ENCODE measurements at places on chromosomes 1 and 21.

DNA sequence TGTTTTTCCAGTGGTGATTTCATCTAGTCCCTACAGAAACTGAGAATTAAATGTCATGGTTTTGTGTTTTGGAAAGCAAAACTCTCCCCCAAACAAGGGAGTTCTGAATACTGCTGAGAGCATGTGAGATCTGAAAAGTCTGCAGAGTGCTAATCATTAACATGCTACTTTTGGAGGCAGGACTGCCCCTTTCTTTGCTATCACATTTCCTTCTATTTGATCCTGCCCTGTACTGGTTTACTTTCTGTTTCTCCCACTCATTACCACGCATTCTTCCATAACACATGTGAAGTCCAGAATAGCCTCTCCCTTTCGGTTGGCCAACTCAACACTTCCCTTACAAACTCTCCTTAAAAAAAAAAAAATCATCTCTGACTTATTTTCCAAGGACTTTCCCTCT lies 63.6 kb downstream of the GADD45A start:
- DNase-seq: no peak

DNA sequence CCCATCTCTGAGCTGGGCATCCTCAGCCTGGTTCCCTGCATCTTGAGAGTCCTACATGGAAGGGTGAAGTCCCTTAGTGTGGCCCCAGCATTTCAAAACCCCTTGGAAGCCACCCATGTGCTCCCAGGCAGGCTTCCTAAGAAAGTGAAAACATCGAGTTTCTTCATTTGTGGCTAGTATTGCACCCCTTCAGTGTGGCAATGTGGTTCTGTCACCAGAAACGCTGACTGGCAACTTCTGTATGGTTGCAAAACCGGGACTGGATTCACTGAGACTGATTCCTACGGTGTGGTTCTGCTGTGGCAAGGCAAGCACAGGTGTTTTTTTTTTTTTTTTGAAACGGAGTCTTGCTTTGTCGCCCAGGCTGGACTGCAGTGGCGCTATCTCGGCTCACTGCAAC lies 9.0 kb upstream of the IFNGR2 start:
- peak; percentile 30 for DNase-seq

DNA sequence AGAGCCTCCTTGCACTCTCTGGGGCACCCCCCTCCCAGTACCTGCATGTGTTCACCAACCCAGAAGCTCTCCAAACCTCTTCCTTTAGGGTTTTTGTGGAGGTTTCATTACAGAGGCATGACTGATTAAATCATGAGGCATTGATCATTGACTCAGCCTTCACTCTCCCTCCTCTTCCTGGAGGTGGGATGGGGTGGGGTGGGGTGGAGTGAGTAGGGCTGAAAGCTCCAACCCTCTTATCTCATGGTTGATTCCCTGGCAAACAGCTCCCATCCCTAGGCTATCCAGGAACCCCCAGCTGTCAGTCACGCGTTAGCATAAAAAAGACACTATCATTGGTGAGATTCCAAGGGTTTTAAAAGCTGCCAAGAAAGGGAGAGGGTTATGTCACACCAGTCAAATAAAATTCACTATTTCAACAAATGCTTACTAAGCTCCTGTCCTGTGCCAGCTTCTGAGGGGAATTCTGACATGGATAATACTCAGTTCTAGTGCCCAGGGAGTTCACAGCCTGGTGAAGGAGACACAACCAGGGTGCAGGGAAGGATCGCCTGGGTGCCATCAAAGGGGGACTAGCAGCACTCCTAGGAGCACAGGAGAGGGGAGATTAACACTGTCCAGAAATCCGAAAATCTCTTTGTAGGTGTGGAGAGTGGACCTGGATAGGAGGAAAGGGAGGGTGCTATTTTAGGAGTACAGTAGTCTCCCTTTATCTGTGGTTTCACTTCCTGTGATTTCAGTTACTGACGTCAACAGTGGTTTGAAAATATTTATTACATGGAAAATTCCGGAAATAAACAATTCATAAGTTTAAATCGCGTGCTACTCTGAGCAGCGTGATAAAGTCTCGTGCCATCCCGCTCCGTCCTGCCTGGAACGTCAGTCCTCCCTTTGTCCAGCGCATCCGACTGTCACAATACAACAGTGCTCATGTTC lies 6.8 kb upstream of the IL24 start:
- DNase-seq: no peak

DNA sequence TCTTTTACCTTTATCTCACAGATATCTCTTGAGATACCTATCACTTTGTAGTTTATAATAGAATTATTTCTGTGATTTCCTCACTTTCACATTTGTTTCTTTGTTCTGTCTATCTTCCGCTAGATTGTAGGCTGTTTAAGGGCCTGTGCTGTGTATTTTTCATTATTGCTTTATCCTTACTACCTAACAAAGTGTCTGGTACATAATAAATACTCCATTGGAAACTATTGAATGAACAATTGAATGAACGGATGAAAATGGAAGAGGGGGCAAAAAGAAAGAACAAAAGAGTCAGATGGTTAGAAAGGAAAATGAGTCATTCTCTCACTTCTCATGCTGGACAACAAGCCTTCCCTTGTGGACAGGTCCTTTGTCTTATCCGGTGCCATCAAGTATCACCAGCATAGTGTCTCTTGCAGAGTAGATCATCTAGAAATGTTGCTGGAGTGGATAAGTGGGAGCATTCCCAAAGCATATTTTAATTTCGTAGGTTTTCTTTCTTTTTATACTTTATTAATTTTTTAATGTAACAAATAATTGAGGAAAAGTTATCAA lies 159.8 kb downstream of the NEK7 start:
- no peak for DNase-seq

DNA sequence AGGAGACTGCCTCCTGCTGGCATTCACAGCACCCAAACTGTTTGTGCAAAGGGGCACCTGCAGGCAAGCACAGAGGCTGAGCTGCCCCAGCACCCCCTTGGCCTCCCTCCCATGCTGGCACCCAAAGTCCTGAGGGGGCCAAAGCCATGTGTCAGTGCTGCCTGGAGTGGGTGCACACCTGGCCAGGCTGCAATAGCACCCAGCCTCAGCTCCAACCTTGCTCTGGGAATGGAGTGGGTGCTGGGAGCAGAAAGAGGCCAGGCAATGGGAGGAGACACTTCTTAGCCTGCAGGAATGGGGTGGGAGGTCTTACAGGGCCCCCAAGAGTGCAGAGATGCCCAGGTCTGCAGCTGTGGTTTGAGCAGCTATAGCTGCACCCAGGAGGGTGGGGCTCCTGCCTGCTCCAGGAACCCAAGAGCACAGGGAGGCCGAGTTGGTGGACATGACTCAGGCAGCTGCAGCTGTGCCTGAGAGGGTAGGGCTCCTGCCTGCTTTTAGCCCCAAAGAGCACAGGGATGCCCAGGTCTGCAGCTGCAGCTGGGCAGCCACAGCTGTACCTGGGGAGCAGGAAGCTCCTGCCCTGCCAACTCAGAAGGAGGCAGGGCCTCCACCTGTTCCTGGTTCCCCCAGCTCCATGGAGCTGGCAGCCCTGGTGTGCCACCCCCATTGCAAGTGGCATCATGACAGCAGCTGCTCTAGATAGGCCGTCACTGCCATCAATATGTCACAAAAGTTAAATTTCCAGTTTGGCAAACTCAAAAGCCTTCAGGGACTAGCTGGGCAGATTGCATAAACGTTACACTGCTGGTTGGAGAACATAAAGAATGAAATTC lies 5.3 kb upstream of the CHD1L start:
- DNase-seq: no peak

DNA sequence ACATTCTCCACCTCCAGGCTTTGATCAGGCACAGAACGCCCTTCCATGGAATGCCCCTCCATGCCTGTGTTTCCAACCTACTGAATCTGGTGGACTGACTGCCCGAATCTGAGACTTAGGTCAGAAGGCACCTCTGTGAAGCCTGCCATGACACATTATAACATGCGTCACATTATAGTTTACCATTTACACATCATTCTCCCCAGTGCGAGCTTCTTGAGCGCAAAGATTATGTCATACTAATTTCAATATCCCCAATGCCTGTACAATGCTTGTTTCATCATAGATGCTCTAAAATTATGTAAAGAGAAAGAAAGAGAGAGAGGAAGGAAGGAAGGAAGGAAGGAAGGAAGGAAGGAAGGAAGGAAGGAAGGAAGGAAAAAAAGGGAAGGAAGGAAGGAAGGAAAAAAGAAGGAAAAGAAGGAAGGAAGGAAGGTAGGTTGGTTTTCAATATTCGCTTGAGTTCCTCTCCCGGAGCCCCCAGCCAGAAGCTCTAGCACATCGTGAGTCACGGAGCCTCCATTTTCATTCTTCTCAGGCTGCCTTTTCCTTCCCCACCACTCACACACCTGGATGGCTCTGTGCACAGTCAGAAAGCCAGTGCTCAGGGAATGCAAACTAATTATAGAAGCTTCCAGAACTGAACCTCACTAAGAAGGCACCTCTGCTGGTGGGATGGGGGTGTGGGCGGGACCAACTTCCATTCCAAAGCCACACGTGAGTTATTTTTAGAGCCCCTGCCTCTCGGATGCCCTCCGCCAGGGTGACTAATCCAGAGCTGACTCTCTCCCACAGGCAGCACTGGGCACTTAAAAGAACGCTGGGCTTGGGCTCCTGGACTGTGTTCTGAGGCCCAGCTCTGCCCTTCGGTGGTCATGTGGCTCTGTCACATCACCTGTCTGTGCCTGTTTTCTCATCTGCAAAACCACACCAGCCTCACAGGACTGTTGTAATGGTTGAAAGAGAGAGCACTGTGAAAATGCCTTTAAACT lies 27.4 kb downstream of the LAMB3 start:
- no peak for DNase-seq

DNA sequence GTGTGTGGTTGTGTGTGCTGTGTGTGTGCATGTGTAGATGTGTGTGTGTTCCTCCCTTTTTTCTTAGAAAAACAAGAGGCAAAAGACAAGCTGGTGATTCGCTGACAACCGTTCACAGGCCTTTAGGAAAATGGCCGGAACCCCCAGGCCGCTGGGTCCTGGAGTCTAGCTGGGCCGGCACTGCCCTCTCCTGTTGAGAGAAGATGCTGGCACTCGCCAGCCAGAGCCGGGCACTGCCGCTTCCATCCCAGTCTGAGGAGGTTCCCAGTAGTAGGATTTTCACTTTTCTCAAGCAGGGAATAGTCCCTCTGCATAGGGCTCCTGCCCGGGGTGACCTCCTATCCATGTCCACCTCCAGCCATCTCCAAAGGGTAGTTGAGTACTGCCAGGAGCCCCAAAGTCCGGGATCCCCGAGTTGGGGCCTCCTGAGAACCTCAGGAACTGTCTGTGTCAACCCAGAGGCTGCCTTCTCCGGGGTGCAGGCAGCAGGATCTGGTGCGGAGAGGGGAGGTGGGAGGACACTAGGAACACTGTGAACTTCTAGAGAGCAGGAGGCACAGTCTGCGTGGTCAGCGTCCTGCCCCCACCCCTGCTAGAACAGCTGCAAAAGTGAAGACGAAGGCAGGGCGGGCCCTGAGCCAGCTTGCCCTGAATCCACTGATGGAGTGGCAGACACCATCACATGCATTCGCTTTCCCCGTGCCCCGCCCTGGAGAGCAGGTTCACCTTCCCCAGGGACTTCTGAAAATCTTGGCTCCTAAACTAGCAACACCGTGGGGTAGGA lies 44.1 kb upstream of the ARHGEF16 start:
- DNase-seq: peak; percentile 71

DNA sequence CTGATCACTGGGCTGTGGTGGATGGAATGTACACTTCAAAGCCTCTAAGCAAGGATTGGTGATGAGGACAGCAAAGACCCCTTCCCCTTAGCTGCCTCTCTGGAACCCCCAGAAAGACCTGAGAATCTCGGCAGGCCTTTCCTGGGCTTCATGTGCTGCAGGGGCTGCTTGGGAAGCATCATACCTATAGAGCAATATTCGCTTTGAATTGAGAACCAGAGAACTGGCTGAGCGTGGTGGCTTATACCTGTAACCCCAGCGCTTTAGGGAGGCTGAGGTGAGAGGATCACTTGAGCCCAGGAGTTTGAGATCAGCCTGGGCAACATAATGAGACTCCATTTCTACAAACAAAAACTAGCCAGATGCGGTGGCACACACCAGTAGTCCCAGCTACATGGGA lies 22.0 kb downstream of the CSF1 start:
- DNase-seq: no peak

DNA sequence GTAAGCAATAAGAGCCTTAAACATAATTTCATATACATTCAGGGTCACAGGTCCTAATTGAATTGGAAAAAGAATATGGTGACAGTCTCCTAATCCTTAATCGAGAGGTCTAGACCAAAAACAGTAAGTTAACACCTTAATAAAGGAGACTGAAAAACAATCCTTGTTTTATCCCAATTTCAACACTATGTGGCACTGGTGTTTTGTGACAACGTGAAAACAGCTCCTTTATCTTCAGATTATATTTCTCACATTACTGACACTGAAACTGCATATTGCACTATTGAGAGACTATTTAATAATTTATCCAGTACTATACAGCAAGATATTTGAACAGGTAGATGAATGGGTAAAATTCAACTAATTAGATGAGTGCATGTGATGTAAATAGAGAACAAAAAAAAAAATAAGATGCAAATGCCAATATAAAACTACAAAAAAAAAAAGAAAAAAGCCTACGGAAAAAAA lies 34.1 kb downstream of the TP53BP2 start:
- no peak for DNase-seq

GRCh38 chr1:155009221-155009711 lies 6.7 kb downstream of the ZBTB7B start:
- DNase-seq: no peak
